SHP77 (cell line): ENCODE measurements at places on chromosomes 4 and X.

DNA sequence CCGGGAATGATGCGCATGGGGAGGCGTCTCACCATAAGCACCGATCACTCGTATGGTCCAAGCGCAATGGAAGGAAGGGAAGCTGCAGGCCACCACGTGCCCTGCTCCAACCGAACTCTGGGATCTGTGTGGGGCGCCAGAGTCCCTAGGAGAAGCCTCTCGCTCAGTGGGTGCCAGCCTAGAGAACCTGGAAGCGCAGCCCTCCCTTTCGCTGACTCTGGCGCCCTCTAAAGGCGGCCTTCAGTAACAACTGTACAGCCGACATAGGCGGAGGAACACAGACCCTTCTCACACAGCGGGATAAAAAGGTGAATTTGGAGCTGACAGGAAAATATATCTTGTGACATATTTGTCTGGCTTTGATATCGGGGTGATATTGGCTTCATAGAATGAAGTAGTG, 76.0 kb downstream of the INTS6L start:
- DNase-seq, result peak; percentile 40

DNA sequence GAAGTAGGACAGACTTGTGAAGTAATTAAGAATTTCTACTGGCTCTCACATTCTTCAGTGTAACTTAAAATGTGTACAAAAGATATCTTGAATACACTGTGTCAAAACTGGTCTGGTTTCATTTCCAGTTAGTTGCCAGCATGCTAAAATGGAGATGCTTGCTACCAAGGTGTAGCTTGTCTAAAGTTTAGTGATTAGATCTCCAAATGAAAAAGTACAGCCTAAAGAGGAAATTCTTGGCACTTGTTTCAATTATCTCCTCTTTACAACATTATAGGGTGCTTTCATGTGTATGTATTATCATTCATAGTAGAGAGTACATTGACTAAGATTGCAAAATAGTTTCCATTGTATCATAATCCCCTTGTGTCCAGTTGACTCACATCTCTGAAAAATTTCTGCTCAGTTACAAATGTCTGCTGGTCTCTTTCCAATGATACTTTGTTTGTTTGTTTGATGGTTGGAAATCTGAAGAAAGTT, 97.3 kb upstream of the SPRY1 start:
- no peak for DNase-seq

DNA sequence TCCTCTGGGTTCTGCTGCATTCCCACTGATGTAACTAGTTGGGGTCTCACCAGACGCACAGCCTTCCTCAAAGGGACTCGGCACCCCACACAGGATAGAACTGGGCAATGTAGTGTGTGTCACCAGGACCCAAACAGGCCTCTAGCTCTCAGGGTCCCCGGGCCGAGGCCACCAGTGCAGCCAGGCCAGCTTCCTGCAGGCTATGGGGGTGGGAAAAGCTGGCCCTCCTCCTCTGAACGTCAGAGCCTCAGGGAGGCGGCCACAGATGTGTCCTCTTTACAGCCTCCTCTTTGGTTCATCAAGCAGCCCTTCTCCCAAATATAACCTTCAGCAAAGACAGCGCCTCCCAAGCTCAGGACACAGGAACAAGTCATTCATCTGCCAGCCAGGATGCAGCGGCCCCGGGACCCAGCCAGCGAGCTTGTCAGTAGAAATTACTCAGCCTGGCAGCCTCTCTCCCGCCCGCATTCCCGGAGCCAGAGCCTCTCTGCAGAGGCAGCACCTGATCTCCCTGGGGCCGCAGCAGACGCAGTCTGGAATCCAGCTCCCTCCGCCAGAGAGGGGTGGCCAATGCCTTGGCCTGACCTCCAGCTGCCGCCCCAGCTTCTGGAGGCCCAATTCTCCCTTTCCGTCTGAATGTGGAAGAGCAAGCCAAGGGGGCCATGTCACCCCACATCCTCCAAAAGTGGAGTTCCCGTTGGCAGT, 288.5 kb downstream of the FBXW7 start:
- no peak for DNase-seq

GRCh38 chr4:169933531-169933930, 92.7 kb downstream of the MFAP3L start:
- no peak for DNase-seq

DNA sequence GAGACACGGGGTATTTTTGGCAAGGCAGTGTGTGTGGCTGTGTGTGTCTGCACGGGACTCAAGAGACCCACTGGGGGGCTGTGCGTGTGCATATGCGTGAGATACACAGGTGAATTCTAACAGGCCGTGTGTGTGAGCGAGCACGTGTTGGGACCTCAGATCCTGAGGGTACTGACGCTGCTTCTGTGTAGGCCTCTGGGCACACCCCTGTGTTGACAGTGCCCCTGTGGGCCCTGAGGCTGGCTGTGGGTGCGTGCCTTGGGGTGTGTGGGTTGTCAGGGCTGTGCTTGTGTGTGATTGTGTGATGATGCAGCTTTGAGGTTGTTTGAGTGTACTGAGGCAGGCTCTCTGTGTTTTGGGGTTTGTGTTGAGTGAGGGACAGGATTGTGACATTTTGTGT, 13.9 kb downstream of the FOXP3 start:
- no peak for DNase-seq

DNA sequence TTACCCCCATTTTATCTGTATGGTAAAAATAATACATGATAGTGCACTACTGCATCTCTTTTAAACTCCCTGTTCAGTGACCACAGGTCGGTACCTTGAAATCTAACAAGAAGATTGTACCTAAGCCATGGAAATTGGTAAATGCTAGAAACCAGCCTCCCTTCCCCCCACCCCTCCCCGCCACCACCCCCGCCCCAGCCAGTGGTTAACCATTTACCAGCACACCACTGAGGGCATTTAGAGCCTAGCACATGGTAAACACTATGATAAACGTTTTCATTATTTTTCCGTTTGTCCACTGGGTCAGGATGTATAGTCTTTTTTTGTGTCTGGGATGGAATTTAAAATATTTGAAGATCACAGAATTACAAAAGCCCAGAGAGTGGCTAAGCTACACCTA, 703 bp upstream of the FTSJ1 start:
- no peak for DNase-seq

DNA sequence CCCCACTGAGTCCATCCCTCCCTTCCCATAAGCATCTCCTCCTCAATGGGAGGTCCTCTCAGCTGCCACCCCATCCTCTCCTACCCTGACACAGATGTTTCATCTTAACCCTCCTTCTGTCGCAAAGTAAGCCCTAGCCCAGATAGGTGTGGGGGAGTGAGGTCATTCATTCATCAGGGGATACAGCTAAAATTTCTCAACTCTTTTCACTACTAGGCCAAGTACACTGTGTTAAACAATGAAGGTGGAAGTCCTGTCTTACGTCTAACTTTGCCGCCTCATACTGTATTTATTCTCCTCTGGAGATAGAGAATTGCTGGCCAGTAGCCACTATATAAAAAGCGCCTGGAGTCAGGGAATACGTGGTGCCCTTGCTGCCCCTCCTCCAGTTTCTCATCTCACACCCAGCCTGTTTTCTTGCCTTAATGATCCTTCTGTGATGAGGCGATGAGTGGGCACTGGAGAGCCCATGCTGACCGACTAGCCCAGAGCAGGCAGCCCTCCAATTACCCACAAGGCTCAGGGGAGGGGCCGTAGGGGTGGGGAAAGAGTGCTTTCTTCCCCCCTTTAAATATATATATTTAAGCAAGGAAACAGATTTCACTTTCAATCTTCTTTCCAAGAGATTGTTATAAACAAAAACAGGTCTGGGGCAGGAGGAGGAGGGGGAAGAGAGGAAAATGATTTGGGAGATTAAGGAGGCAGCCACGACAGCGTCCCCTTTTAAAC, 149.5 kb downstream of the PJA1 start:
- no peak for DNase-seq

DNA sequence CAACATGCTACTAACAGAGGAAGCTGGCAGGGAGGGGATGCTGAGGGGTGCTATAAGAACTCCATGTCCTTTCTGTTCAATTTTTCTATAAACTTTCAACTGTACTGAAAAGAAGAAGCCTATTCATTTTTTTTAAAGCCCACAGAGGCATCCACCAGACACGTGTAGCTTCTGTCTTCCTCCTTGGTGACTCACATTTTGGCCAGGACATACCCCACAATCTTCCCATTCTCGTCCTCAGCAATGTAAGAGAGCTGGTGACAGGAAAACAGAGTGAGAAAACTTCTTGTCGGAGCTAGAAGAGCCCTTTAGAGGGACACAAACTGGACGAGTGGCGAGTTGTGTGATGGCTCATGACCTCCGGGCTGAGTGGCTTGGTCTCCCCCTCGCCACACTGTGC, 1.1 kb downstream of the NAA10 start:
- no peak for DNase-seq

GRCh38 chrX:75390470-75390869, 116.6 kb downstream of the UPRT start:
- no peak for DNase-seq

DNA sequence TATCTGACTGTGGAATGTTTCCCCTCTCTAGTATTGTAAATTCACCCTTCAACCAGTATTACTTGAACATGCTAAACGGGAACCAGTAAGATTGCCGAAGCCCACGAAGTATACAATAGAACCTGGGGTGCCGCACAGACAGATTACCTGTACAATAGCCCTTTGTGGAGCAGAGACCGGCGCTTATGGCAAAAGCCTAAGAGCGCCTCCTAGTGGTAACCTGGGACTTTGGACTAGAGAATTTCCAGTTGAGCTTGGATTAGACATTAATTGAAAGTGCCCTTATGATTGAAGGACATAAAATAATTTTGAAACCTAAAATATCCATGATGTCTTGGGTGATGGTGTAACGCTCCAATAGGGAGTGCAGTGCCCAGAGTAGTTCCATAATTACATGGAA, 14.1 kb downstream of the ZNF157 start:
- DNase-seq, result peak; percentile 40

DNA sequence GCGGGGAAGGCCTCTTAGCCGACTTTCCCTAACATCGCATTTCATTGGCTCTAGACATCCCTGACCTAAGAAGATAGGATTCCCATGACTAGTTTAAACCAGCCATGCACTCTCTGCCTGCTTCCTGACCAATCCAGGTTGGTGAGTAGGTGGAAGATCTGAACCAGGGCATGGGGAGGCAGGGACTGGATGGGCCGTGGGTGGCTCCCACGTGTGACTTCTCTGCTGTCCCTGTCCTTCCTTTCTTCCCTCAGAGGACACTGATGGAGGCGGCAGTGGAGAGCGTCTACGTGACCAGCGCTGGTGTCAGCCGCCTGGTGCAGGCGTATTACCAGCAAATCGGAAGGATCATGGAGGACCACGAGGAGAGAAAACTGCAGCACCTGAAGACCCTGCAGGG, 90.7 kb downstream of the EVC start:
- no peak for DNase-seq

DNA sequence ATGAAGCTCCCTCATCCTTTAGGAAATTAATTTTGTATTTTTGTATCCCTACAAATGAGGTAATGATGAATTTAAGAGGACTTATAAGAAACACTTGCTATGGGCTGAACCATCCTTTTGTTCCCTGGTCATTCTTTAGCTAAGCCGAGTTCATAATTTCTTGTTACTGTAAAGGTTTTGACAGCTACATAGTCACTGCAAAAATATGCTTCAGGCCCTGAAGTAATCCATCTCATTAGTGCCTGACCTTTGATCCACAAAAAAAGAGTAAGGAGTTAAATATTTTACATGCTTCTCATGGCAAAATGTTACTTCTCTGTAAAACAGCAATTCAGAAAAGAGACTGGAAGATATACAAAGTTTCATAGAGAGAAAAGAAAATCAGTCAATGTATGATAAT, 290.6 kb upstream of the SLIT2 start:
- no peak for DNase-seq

DNA sequence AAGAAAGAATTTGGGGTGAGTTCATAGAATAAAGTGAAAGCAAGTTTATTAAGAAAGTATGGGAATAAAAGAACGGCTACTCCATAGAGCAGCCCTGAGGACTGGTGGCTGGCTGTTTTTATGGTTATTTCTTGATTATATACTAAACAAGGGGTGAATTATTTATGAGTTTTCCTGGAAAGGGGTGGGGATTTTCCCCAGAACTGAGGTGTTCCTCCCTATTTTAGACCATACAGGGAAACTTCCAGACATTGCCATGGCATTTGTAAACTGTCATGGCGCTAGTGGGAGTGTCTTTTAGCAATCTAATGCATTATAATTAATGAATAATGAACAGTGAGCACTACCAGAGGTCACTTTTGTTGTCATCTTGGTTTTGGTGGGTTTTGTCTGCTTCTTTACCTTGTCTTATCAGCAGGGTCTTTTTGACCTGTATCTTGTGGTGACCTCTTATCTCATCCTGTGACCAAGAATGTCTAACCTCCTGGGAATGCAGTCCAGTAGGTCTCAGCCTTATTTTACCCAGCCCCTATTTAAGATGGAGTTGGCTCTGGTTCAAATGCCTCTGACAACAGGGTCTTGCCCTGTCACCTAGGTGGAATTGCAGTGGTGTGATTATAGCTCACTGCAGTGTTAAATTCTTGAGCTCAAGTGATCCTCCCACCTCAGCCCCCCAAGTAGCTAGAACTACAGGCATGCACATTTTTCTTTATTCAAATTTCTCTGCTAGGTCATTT, 27.1 kb downstream of the RAPGEF2 start:
- DNase-seq, result no peak

- no peak for DNase-seq
Observed at GRCh38 chrX:104045642-104046041, 5.9 kb downstream of the H2BW2 start.

DNA sequence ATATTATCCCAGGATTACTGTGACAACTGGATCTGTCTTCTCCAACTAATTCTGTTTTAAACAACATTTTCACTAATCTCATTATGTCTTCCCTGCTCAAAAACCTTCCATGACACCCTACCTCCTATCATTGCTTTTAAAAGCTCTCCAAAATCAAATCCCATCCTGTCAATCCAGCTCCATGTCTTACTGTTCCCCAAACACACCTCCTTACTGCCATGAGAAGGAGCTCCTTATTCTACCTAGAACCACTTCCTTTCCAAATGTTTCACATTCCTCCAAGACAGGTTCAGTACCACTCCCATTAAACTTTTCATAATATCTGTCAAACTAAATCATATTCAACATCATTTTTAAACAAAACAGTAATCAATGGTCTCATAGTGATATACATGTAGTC, 66.9 kb upstream of the WDR17 start:
- DNase-seq, result no peak

DNA sequence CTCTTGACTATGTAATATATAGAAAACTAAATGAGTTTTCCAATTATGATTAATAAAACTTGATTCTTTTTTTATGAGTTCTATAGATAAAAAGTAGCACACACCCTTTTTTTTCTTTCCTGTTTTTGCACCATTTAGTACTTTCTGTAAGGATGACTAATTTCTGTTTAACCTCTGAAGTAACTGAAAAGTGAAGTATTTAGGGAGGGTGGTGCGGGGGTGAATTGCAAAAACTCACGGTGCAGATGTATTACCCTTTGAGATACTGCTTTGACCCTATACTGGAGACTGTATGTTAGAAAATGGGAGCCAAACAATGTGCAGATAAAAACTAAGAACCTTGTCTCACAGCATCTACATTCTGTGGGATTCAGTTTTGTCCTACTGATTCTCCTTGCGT, 471.6 kb downstream of the DTHD1 start:
- no peak for DNase-seq

GRCh38 chrX:56813318-56813837, 84.3 kb downstream of the NBDY start:
- DNase-seq, result no peak

- DNase-seq, result peak; percentile 31
Observed at GRCh38 chr4:81204571-81204970, 10.5 kb downstream of the PRKG2 start.

- DNase-seq, result no peak
Observed at GRCh38 chrX:37553476-37553875, 18.0 kb upstream of the LANCL3 start.

- DNase-seq, result no peak
Observed at GRCh38 chrX:10726647-10727046, 106.3 kb upstream of the MID1 start.
